Heart left ventricle (tissue), 16 donors: ENCODE measurements at places on chromosomes 4 and X. TPM values are rescaled to one million over a fixed set of nuclear protein-coding genes. Genes with fewer than 3 reads are reported as not detected.

Gene SSX1
- total RNA-seq, result not detected

Gene USP17L22
- total RNA-seq, result not detected

Gene HELT
- total RNA-seq, result not detected

Gene TMSB4X
- total RNA-seq, result 724 TPM

Gene BBS12
- total RNA-seq, result 7.0 TPM

Gene FAM114A1
- 11.4 TPM for total RNA-seq

Gene HTN3
- not detected for total RNA-seq

Gene SCML2
- 0.91 TPM for total RNA-seq

Gene MAPK10
- 4.5 TPM for total RNA-seq

DNA sequence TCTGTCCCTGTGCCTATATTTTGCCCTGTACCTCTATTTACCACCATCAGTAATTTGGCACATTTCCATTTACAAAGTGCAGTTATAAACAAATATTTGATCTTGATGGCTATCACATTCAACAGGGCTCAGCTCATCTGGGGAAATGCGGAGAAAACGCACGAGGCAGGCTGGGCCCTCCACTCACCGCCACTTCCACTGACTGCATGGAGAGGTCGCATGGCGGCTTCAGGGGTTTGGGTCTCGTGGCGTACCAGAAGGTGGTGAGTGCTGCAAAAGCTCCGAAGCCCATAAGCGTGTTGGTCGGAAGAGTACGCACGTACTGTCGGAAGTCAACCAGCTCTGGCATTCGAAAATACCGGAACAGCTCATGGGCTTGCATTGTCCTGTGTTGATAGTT, 22.6 kb downstream of the ACSL1 start:
- peak overlapping the region; percentile 36 for H3K27ac ChIP-seq
- H3K27me3 ChIP-seq, result no peaks in the 10 kb centered on the region
- DNase-seq, result no peak
- H3K4me1 ChIP-seq, result peaks cover 14% of the 10 kb centered on the region

- H3K4me3 ChIP-seq, result no peak overlapping the region
- peaks cover 28% of the 10 kb centered on the region for H3K4me1 ChIP-seq
- no peak for DNase-seq
- H3K27me3 ChIP-seq, result no peaks in the 10 kb centered on the region
These were observed 16.5 kb downstream of the SEPTIN11 start for GRCh38 chr4:76965866-76966579.

GRCh38 chrX:66022632-66023384, 17.1 kb downstream of the VSIG4 start:
- no peak overlapping the region for H3K27ac ChIP-seq
- H3K4me3 ChIP-seq, result no peak overlapping the region
- DNase-seq, result no peak
- no peaks in the 10 kb centered on the region for H3K27me3 ChIP-seq

DNA sequence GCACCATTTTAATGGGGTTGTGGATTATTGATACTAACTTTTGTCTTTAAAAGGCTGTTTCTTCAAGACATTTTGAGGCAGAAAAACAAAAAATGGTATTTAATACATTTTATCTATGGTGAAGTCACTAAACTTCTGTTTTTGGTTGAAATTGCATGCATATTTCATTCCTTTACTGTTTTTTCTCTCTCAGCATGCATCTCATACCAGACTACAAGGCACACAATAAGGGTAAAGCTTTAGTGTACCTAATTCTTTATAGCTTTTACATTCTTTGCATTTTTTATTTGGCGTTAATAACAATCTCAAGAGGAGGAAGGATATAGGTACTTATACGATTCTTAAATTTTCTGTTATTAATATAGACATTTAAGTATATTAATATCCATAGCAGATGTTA, 151.0 kb upstream of the DKK2 start:
- H3K27me3 ChIP-seq, result no peaks in the 10 kb centered on the region
- no peaks in the 10 kb centered on the region for H3K4me1 ChIP-seq
- DNase-seq, result no peak
- no peaks in the 10 kb centered on the region for H3K36me3 ChIP-seq

DNA sequence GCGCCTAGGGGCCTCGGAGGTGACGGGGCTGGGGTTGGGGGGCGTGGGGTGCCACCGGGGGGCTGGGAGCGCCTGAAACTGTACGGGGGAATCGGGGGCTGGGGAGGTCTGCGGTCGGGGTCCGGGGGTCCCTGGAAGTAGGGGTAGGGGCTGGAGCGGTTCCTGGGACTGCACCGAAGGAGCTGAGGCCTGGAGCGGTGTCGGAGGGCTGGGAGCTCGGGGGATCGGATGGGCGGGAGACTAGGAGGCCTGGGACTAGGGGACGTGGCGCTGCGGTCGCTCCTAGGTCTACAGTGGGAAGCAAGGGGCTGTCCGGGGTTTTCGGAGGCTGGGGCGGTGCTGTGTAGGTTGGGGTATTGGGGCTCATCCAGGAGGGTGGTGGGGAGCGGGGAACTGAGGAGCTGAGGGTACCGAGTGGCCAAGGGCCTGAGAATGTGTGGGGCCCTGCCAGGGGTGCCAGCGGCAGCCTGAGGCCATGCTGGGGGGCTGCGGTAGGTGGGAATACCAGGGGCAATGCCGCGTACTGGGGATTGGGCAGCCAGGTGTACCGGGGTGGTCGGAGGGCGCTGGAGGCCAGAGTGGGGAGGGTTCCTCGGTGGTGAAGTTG, 562 bp downstream of the AKAP17A start:
- no peaks in the 10 kb centered on the region for H3K27me3 ChIP-seq
- H3K4me3 ChIP-seq, result peak overlapping the region; percentile 99
- peak overlapping the region; percentile 82 for H3K27ac ChIP-seq
- peaks cover 17% of the 10 kb centered on the region for H3K4me1 ChIP-seq
- peaks cover 35% of the 10 kb centered on the region for H3K36me3 ChIP-seq
- DNase-seq, result no peak

GRCh38 chr4:18980516-18981233, 959.1 kb upstream of the LCORL start:
- no peaks in the 10 kb centered on the region for H3K4me1 ChIP-seq
- H3K27me3 ChIP-seq, result no peaks in the 10 kb centered on the region
- H3K4me3 ChIP-seq, result no peak overlapping the region
- H3K36me3 ChIP-seq, result no peaks in the 10 kb centered on the region
- no peak overlapping the region for H3K27ac ChIP-seq

GRCh38 chrX:111868726-111869638, 7.0 kb upstream of the TRPC5OS start:
- no peaks in the 10 kb centered on the region for H3K36me3 ChIP-seq
- H3K27me3 ChIP-seq, result no peaks in the 10 kb centered on the region
- H3K27ac ChIP-seq, result no peak overlapping the region
- DNase-seq, result no peak
- no peak overlapping the region for H3K4me3 ChIP-seq

GRCh38 chr4:89724716-89725115, 112.2 kb downstream of the SNCA start:
- H3K27me3 ChIP-seq, result no peaks in the 10 kb centered on the region
- no peak overlapping the region for H3K4me3 ChIP-seq
- H3K27ac ChIP-seq, result no peak overlapping the region
- no peak for DNase-seq
- H3K36me3 ChIP-seq, result no peaks in the 10 kb centered on the region

DNA sequence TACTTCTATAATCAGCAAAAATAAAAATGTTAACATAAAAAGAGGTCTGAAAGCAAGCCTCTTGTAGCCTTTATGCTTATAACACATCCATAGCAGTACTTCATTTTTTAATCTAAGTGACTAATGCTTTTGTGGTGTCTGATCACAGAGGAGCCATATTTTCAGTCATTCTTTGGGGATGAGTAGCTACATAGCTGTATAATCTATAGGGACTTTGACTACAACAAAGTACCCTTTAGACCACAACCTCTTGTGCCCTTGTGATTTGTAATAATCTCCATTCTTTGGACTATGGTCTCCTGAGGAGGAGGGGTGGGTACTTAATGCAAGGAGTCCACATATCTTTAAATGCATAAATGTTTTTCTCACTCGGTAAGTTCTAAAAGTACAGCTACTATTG, 9.6 kb downstream of the DRP2 start:
- H3K4me1 ChIP-seq, result no peaks in the 10 kb centered on the region
- no peak for DNase-seq
- H3K4me3 ChIP-seq, result no peak overlapping the region
- no peaks in the 10 kb centered on the region for H3K27me3 ChIP-seq
- H3K36me3 ChIP-seq, result no peaks in the 10 kb centered on the region

GRCh38 chrX:123277821-123278220, 93.7 kb downstream of the GRIA3 start:
- no peak overlapping the region for H3K27ac ChIP-seq
- H3K4me1 ChIP-seq, result no peaks in the 10 kb centered on the region
- no peak overlapping the region for H3K4me3 ChIP-seq
- H3K36me3 ChIP-seq, result no peaks in the 10 kb centered on the region
- no peaks in the 10 kb centered on the region for H3K27me3 ChIP-seq

DNA sequence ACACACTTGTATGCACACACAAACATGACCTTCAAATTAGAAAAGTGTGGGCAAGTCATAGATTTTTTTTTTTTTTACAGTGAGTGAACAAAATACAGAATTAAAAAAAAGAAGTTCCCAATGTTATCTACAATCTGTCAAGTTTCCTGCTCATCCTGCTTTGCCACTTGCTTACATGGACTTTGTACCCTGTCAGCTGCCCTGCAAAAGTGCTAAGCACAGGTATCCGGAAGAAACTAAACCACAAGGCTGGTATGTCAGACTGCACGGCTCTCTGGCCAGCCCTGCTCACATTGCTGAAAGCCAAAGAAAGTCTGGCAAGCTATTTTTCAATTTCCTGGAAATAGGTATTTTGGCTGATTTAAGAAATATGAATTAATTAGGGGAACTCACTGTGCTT, 38.9 kb upstream of the BCLAF3 start:
- H3K4me3 ChIP-seq, result no peak overlapping the region
- H3K4me1 ChIP-seq, result no peaks in the 10 kb centered on the region
- no peak overlapping the region for H3K27ac ChIP-seq
- no peak for DNase-seq

- peaks cover 89% of the 10 kb centered on the region for H3K27me3 ChIP-seq
- DNase-seq, result peak; percentile 13
- H3K27ac ChIP-seq, result no peak overlapping the region
- peak overlapping the region; percentile 6 for H3K4me3 ChIP-seq
These were observed 13.6 kb downstream of the HMX1 start for GRCh38 chr4:8857766-8858700.

- no peaks in the 10 kb centered on the region for H3K27me3 ChIP-seq
- DNase-seq, result no peak
- H3K4me1 ChIP-seq, result no peaks in the 10 kb centered on the region
- no peaks in the 10 kb centered on the region for H3K36me3 ChIP-seq
- no peak overlapping the region for H3K27ac ChIP-seq
These were observed 4.5 kb downstream of the PRRG1 start for GRCh38 chrX:37353646-37354045.

GRCh38 chr4:186953599-186954260, 230.1 kb upstream of the FAT1 start:
- no peaks in the 10 kb centered on the region for H3K4me1 ChIP-seq
- H3K27ac ChIP-seq, result no peak overlapping the region
- no peaks in the 10 kb centered on the region for H3K27me3 ChIP-seq
- DNase-seq, result peak; percentile 26
- no peak overlapping the region for H3K4me3 ChIP-seq

- H3K4me3 ChIP-seq, result no peak overlapping the region
- no peaks in the 10 kb centered on the region for H3K4me1 ChIP-seq
- no peaks in the 10 kb centered on the region for H3K36me3 ChIP-seq
- H3K27ac ChIP-seq, result no peak overlapping the region
- DNase-seq, result no peak
These were observed 55.5 kb upstream of the PAK3 start for GRCh38 chrX:111040377-111041017.
